ENCODE measurements at places on chromosomes 2 and 18.

- DNase-seq, result no peak
Measured at GRCh38 chr2:30503695-30504052, 56.6 kb downstream of the LCLAT1 start.

DNA sequence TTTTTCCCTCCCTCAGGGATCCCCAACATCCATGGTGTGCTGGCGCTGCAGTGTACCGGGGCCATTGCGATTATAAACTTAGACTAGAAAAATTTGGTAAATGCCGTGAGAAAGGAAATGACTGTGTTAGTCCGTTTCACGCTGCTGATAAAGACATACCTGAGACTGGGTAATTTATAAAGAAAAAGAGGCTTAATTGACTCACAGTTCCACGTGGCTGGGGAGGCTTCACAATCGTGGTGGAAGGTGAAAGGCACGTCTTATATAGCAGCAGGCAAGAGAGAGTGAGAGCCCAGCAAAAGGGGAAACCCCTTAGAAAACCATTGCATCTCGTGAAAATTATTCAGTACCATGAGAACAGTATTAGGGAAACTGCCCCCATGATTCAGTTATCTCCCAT lies 44.3 kb downstream of the NTSR2 start:
- no peak for DNase-seq

DNA sequence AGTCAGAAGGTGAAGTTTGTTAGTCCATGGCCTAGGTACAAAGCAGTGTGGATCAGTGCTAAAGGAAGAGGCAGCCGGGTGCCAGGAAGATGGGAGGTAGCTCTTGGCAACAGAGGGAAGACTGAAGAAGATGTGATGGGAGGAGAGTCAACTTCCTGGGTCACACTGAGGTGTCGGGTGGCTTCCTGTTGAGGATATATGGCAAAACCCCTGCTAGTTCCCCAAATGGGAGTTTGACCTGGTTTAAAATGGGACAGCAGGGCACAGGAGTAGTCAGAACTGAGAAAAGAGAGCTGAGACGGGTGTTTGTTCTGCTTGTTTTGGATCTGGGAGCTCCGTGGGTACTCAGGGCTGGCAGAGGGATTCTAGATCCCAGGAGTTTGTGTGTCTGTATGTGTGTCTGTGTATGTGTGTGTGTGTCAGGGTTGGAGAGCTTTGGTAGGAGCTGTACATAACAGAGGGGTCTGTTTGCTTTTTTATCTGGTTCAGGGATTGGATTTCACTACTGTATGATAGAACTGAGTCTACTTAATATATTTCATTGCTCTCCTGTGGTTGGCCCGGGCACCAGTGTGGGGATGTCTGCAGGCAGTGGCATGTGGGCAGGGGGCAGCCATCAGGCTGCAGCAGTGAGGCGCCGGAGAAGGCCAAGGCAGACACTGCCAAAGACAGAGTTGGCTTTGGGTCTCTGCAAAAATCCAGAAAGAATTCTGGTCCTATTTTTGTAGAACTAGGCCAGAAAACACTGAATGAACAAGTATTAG lies 17.1 kb downstream of the MXD1 start:
- DNase-seq, result no peak

DNA sequence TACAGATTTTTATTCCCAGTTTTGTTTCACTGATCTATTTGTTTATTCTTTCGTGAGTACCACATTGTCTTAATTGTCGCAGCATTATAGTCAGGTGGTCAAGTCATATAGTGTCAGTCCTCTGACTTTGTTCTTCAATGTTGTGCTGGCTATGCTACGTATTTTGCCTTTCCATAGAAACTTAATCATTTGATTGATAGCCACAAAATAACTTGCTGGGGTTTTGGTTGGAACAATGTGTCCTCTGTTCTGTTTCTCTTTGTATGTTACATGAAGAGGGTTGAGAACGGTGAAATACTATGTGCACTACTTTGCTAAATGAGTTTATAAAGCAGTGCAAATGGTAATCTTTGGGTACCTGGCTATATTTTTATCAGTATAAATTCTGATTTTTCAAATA lies 64.9 kb upstream of the TTC27 start:
- DNase-seq, result no peak

GRCh38 chr2:191910518-191910917 lies 63.6 kb upstream of the CAVIN2 start:
- DNase-seq, result peak; percentile 79

DNA sequence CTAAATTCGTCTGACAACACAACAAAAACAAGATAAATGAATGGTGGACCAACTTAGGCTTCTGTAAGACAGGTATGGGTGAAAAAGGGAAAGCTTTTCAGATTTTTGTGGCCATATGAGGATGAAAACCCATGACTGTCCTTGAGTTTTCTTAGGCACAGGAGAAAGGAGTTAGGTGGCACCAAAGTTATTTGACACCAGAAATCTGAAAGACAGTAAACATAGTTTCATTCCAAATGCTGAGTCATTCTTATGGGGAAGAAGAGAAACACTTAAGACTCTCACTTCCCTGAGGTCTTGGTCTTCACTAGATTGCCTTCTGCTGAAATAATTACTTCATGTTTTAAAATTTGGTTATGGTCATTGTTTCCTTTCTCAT lies 5.2 kb upstream of the GPD2 start:
- DNase-seq, result no peak

GRCh38 chr2:21920721-21921120 lies 797.0 kb downstream of the TDRD15 start:
- no peak for DNase-seq

GRCh38 chr2:7539077-7539476 lies 621.9 kb downstream of the RNF144A start:
- no peak for DNase-seq

- no peak for DNase-seq
Measured at GRCh38 chr2:53750041-53750768, 17.4 kb upstream of the CHAC2 start.

DNA sequence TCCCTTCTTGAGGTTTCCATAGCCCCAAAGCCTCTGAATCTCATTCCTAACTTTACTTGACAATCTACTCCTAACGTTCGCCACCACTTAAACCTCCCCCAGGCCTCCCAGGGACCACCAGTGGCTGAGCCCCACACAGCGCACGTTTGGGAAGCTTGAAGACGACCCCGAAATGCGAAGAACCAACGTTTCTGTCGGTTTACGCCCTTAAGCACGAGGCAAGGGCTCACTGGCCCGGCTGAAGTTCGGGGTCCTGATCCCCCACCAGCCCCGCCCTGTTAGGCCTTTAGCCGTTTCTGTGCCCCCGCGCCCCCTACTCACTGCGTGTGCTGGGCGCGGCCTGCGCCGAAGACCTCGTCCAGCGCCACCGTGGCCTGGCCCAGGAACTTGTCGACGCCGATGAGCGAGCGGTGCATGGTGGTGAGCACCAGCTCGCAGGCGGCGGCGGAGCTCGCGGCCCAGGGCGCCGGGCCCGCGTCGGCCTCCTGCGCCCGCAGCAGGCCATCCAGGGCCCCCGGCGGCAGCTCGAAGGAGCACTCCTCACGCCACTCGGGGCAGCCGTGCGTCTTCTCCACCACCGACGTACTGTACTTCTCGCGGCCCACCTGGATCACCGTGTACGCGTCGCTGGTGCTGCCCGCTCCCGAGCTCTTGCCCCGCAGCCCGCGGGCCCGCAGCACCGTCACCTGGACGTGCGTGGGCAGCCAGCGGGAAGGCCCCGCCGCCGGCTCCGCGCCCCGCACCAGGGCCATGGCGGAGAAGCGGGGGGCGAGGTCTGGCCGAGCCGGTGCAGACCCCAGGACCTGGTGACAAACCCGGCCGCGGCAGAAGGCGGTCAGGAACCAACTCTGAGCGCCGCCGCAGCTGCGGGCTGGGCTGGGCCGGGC lies 479 bp downstream of the RAB11FIP5 start:
- DNase-seq, result no peak

- no peak for DNase-seq
Measured at GRCh38 chr2:62194558-62195420, 1.1 kb upstream of the B3GNT2 start.

DNA sequence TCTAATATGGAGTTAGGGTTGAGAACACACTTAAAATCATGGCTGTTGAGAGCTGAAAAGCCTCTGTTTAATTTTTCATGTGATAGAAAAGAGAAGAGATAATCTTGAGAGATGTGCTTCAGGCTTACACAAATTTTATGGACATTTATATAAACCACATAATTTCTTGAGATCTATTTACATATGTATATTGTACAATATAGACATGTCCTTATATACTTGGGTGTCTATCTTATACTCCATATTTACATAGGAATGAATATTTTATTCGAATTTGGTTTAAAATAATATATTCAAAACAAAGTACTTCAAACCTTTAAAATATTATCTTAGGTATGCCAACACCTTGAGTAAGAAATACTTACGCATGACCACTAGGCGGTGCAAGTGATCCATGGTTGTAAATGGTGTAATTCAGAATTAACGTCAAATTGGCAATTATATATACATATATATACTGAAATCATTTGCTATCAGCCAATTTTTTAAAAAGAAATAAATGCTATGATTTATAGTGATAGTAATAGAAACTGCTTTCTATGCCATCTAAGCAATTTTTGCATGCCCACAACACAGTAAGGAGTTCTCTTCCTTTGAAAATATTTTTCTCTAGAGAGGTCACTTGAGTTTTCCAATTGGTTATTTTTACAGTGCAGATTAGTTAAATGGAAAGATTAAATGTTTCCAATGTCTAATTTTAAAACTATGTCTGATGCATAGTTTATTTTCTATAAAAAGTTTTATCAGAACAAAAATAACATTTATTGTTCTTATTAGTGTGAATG lies 37.6 kb upstream of the SPAG16 start:
- DNase-seq, result no peak

GRCh38 chr2:166074430-166074829 lies 53.4 kb downstream of the SCN1A start:
- DNase-seq, result no peak

DNA sequence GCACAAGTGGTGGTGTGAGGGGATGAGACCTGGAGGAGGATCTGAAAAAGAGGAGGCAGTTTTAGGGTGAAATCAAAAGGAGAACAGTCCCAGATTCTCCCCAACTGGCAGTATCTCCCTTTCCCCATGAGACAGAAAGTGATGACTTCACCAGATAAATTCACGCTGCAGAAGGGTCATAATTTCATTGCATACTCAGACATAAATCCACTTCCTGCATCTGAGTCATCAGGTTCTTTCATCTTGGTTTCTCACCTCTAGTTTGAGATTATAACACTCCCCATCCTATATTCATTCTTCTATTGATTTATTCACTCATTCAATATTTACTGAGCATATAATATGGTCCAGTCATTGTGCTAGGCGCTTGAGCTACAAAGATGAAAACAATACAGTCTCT lies 64.7 kb downstream of the CCDC148 start:
- peak; percentile 23 for DNase-seq

GRCh38 chr2:196404276-196404675 lies 232.9 kb upstream of the STK17B start:
- DNase-seq, result no peak

DNA sequence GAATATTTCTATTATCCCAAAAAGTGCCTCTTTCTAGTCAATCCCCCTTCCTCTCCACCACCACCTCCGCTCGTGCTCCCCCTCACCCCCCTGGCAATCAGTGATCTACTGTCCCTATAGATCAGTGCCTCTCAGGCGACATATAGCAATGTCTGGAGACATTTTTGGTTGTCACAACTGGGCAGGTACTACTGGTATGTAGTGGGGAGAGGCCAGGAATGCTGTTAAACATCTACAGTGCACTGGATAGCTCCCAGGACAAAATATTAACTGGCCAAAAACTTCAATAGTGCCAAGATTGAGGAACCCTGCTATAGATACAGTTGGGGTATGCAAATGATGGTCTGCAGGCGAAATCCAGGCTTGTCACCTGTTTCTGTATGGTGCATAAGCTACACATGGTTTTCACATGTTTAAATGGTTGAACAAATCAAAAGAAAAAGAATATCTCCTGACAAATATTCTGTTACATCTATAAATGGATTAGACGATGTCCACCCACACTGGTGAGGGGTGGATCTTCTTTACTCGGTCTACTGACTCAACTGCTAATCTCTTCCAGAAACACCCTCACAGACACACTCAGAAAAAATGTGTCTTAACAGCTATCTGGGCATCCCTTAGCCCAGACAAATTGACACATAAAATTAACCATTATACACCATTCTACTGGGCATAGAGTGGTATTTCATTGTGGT lies 25.5 kb downstream of the DPYSL5 start:
- no peak for DNase-seq

DNA sequence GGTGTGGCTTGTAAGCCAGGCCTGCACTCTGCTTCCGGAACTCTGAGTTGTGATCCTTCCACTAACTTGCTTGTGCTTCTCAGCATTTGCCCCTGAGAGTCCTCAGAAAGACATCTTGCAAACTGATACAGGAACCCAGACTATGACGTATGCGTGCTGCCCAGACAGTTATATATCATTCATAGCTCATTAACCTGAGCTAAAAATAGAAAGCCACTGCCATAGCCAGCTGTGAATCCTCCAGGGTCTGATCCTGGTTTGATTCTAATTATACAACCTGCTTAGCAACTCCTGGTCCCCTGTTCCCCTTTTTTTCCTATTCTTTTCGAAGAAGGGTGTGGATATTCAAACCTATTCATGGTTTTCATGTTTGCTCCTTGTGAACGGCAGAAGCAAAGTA lies 63.7 kb downstream of the MARCHF4 start:
- no peak for DNase-seq

DNA sequence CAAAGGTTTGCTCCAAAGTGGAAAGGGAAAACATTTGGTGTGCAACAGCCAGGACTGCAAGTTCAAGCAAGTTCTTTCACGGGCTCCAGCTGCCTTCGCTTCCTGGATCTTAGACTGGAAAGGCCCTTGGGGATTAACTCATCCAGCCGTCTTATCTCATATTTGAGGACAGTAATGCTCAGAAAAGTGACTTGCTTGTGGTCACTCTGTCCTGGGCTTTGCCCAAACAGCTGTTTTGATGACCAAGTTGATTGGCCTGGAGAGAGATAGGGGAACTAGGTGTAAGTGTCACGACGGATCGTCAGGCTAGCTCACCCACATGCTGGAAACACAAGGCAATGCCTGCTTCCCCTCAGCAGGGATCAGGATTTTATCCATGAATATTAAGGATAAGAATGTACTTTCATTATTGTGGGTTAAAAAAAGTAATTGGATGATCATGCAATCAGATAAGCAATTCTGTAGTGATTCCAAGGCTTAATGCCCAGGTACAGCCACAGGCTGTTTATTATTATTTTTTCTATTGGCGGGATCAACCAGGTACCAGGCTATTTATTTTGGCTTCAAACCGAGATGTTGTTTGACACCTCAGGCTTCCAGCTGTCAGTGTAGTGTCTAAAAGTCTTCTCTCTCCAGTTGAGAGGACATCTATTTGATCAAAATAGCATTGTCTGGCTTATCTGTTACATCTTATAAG lies 162.5 kb upstream of the EPAS1 start:
- no peak for DNase-seq

DNA sequence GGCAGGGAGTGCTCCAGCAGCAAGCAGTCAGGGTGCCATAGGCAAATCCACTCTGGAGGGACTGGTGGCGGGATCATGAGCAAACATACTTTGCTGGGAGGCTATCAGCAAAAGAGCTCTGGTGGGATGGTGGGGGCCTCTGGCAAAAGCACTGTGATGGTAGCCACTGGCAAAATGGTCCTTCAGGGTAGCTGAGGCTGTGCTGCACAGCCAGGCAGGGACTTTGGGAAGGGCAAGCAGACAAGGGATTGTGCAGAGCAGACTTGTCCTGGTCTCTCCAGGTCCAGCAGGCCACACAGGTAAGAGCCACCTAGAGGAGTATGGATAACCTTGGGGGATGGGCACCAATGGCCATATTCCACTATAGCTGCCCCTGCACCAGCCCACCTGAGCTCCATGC lies 129.4 kb upstream of the OTOS start:
- DNase-seq, result no peak

- DNase-seq, result no peak
Measured at GRCh38 chr2:216404010-216404618, 8.2 kb upstream of the SMARCAL1 start.

GRCh38 chr2:10079266-10079869 lies 843 bp downstream of the CYS1 start:
- DNase-seq, result no peak
